ENCODE measurements at places on chromosomes 4 and X.

DNA sequence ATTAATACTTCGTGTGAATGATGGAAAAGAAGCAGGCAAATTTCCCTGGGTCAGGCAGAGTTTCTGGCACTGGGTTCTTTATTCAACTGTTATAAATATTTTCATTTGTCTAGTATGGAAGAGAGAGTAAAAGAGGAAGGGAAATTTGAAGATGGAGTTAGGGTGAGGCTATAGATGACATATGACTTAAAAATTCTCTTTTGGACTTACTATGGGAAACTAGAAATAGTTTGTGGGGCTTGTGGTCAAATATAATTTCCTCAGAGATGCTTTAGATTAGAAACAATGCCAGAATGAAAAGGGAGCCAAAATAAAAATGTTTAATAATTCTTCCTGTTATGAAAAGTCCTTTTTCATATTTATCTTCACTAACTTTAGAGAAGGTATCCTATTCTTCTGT lies 103.2 kb downstream of the GC start:
- DNase-seq = no peak

DNA sequence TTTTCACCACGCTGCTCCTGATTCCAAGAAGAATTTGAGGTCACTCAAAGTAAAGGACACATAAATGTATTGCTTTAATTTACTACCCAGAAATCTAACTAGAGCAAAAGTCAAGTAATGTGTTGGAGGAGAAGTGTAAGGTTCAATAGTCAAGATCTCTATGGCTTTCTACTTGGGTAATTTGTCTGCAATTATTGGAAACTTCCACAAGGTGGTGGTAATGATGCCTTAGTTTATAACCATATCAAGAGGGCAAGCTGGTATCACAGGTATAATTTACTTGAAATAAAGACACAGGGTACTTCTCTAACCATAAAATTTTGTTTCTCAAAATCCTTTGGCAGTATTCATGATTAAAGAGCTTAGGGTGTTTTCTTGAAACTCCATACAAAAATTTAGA lies 10.2 kb upstream of the GRIA3 start:
- DNase-seq = no peak

DNA sequence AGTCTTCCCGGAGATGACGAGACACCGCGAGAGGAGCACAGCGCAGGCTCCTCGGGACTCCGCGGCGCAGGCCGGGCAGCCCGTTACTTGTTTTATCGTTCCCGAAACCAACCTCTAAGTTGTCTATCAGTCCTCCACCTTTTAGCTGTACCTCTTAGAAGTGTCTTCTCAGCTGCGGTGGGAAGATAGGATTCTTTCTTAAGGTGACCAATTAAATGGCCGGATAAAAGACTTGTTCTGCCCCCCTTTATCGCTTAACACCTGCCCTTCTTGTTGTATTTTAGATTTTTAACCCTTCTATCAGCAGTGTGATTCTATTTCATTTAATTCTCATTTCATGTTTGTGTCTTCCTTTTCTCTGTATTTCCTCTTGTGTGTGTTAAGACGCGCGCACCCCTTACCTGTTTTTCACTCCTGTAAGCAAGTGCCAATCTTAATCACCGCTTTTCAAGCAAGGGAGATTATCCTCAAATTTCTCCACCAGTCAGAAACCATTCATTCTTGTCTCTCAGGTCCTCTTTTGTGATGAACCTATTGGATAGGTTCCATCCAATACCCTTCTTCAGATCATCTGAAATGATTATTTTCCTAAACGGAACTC lies at the start of gene SLC9B2:
SLC9B2 (minus strand) TSS at position 15 of the 601 bp plus-strand sequence. CDS start 9,211 bp downstream, outside the sequence.
- DNase-seq = no peak

GRCh38 chrX:150363561-150364346 lies 637 bp downstream of the MAMLD1 start:
- no peak for DNase-seq

GRCh38 chrX:13094828-13095341 lies 50.5 kb upstream of the FAM9C start:
- no peak for DNase-seq

- DNase-seq = no peak
Measured at GRCh38 chr4:6781561-6781960, 966 bp upstream of the KIAA0232 start.

DNA sequence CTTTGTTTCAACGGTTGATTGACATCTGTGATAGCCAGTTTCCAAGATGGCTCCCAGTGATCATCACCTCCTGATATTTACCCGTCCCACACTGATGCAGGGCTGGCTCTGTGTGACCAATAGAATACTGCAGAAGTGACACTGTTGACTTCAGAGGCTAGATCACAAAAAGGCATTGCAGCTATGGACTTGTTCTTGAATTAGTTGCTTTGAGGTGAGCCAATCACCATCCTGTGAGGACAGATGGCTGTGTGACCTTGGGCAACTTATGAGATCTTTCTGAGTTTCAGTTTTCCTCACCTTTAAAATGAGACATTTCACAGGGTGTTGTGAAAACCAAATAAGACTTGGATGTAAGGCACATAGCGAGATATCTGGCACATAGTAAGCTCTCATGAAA lies 1.8 kb upstream of the GPR82 start:
- no peak for DNase-seq

DNA sequence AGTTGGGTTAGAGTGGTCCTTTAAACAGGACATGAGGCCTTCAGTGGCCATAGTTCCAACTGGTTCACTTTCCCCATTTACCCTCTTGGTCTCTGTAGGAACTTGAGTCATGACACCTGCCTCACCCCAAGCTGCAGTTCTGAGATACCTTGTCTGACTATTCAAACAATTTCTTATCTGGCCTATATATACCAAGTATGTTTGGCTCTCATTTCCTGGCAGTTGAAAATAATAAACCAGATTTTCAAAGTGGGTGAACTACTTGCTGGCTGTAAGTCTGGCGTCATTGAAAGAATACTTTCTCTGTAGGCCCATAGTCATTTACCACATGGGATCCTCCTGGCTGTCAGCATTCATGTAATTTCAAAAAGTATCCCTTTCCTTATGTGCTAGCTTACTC lies 228.8 kb downstream of the SHROOM3 start:
- DNase-seq = no peak

GRCh38 chrX:101417981-101418841 lies 10.2 kb downstream of the HNRNPH2 start:
- DNase-seq = peak; percentile 9

DNA sequence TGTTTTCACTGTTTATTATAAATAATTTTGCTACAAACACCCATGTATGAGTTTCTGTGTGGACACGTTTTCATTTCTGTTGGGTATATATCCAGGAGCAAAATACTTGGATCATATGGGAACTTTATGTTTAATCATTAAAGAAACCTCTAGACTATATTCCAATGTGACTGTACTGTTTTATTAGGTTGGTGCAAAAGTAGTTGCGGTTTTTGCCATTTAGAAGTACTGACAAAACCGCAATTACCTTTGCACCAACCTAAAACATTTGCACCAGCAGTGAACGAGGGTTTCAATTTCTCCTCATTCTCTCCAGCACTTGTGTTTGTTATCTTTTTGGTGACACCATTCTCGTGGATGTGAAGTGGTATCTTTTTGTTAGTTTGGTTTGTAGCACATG lies 565.0 kb downstream of the TRIML1 start:
- no peak for DNase-seq

DNA sequence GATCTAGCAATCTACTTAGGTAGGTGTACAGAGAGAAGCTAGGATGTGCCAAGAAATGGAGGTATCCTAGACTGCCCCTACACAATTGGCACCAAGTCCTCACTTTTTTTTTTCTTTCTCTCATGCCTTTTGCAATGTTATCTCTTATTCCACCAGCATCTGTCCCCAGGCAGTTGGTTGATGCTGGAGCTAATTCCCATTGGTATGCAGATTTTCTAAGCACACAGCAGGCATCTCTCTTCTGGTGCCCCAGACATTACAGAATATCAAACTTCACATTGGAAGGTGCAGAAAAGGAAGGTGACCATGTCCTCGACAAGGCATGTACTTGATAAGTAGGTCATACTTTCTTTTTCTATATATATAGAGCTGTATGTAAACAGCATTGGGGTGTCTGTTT lies 21.6 kb downstream of the LUZP4 start:
- DNase-seq = no peak

GRCh38 chr4:187883836-187884475 lies 111.6 kb upstream of the ZFP42 start:
- no peak for DNase-seq

GRCh38 chr4:66688674-66689073 lies 856.6 kb downstream of the CENPC start:
- no peak for DNase-seq

DNA sequence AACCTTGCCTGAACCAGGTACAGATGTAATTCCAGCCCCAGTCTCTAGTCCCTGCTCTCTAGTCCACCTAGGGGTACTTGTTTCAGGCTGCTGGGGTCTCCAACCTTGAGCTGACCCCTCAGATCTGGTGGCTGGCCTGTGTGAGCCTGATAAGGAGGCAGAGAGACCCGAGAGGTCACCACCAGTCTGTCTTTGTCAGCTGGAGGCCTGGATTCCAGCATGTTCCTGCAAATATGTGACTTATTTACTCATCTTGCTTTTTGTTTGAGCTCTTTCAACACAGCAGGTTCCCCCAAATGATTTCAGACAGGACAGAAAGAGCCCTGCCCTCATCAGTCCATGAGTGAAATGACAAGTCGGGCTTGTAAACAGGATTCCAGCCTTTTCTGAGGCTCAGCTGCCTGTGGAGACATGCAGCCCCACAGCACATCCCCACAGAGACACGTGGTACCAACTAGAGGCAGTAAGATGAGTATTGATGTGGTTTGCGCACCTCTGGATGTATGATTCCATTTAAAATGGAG lies 37.5 kb upstream of the STK26 start:
- DNase-seq = no peak

GRCh38 chrX:83819304-83819703 lies 41.6 kb upstream of the CYLC1 start:
- DNase-seq = no peak

- no peak for DNase-seq
Measured at GRCh38 chrX:47172971-47173792, 20.4 kb upstream of the UBA1 start.

GRCh38 chr4:158621729-158622128 lies 50.0 kb downstream of the C4orf46 start:
- DNase-seq = no peak

GRCh38 chr4:31518796-31519250 lies 798.7 kb downstream of the PCDH7 start:
- DNase-seq = no peak

DNA sequence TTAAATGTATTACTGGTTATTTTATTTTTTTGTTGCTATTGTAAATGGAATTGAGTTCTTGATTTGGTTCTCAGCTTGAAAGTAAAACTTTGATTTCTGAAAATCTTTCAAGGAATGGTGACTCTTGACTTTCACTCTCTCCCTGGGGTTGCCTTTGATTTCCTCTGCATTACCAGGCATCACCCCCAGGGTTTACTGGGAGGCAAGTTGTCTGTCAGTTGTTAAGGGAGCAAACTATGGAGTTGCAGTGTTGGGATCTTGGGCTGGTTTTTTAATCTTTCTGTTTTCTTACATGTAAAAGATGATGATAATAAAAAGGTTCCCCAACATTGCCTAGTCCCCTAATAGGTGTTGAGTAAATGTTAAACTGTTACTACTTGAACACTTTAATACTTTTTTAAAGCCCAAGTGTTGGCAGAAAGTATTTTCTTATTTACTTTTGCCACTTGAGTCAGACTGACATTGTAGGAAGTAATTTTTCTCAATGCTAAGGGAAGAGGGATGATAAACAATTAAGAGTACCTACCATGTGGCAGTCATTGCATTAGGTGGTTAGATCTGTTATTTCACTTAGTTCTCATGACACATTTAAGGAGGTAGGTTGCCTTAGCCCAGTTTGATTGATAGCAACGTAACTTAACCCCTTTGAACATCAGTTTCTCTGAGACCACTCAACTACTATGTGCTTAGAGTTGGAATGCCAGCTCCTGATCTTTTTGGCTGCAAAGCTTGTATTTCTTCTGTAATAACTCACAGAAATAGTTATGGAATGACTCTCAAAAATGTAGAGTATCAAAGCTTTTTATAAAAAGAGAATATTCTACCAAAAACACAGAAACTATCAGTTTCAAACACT lies 67.1 kb downstream of the DCLK2 start:
- no peak for DNase-seq

DNA sequence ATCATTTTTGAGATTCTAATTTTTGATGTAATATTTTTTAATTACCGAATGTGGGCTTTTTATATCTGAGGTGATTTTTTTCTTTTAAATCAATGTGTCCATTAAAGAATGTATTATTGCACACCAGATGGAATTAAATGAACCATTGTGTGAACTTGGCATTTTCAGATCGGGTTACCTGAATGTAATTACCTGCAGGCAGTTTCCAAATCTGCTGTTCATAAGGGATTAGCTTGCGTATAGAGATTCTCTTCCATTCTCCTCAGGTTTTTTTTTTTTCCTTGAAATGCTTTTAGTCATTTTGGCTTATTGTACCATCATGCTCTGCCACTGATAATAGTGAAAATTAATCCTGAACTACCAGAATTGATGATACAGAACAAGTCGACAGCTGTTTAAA lies 511.5 kb upstream of the ATOH1 start:
- no peak for DNase-seq

- DNase-seq = no peak
Measured at GRCh38 chr4:39505581-39505980, 21.7 kb downstream of the UGDH start.

GRCh38 chr4:53476232-53477037 lies 99.0 kb downstream of the FIP1L1 start:
- DNase-seq = no peak

DNA sequence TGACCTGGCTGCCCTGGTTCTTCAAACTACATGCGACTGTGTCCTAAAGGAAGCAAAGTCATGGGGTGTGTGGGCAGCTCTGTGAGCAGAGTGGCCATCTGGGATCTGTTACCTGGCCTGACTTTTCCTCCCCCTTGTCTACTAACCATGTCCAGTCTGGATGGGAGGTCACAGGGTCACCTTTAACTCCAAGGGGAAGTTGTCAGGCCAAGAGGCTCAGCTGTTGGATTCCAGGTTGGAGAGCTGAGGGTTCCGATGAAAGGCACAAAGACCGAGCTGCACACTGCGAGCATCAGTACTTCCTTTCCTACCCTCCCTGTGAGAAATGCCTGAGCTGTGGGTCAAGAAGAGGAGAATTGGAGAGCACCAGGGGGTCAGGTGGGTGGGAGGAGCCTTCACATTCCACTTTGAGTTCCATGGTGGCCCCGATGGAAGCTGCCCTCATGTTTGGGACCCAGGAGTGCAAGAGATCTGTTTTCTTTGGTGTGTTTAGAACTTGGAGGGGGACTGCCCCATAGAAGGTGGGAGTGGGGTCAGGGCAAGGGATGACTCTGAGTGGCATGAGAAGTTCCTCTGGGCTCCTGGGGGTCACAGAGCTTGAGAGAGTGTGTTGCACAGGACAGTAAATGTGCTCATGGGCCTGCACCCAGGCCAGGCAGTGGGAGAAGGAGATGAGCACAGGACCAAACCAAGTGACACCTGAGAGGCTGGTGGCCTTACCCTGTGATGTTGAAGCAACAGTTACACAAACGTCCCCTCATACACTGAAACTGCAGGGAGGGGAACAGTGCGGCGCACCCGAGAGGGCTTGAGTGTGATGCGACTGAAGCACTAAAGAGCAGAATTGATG lies 36.2 kb downstream of the RGS12 start:
- DNase-seq = no peak
